ENCODE measurements at places on chromosomes 5 and 9.

GRCh38 chr5:8013948-8014710, 145.2 kb downstream of the MTRR start:
- no peak for DNase-seq

DNA sequence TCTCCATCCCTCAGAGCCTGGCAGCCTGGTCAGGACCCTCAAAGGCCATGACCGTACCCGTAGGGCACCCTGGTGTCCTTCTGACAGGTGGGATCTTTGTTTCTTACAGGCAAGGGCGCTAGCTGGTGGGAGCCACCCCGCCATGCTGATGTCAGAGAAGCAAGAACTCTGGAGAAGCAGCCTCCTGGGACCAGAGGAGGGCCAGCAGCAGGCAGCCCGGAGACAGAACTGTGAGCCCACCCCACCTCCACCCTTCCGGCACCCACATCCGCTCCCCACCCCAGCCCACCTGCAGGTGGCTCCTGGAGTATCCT, 42.2 kb upstream of the IL17B start:
- no peak for DNase-seq

DNA sequence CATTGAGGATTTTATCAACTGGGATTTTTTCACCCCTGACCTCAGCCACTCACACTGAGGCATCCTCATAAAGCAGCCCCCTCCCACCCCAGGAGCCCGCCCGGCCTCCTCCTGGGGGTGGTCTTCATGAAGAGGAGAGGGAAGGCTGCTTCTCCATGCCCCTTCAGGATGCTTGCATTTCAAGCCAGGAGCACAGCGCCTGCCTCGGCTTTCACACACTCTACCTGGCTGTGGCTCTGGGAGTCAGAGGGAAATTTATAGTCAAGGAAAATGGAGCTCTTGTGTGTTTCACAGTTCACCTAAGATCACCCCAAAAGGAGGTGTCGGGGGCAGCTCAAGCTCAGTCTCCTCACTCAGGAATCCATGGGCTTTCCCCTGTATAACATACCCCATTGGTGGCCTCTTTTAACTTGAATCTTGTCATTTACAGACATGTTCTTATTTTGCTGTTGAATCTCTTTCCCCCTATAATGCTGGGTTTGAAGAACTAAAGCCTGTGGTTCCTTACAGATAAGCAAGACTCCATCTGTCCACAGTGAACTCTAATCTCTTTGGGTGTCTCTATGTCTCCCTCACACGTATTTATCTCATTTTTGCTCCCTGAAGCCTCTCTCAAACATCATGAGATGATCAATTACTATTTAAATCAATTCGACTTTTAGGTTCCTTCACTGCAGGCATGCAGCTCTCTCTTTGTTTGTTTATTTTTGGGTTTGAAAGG, 22.6 kb upstream of the IQGAP2 start:
- no peak for DNase-seq

DNA sequence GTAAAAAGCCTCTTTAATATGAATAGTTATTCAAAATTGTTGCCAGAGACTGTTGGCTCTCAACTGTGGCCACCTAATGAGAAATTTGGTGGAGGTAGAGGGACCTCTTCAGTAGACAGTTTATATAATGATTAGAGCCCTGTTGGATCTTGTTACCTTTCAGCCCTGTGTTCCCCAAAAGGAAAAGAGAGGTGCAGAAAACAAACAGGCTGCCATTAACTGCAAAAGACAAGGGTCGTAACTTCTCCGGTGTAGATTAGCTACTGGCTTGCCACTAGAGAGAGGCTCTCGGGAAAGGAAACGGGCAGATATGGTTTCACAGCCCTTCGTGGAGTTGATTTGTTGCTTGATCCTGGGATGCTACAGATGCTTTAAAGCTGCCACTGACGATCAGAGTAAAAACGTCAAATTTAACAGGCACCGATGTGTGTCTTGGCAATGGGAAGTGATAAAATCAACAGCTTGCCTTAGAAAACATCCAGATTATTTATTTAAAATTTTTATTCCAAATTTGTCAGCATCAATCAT, 7.8 kb downstream of the FST start:
- no peak for DNase-seq

- DNase-seq = no peak
Observed at GRCh38 chr5:74617202-74617601, 23.3 kb downstream of the ENC1 start.

DNA sequence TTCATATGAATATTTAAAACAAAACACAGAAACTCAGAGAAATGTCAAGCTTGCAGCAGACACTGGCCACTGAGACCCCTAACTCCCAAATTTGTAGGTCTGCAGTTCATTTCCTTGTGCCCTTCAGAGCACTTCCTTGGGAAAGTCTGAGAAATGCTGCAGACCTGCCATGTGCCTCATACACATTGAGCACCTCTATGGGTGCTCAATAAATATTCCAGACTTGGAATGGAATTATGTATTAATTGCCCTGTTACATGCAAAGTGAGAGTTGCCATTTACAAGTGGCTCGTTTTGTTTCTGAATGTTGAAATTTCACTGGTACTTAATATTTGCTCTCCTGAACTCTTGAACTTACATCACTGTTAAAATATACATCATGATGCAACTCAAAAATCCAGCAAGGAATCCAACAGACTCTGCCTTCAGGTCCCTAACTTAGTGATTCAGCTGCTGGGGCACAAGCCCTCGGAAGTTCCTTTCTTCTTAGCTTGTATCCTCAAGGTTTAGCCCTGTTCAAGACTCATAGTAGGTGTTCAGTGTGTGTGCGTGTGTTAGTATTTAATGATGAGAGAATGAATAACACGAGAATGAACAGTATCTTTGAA, 90.6 kb downstream of the PTCD2 start:
- DNase-seq = no peak

- DNase-seq = no peak
Observed at GRCh38 chr5:159735036-159735435, 181.2 kb upstream of the ADRA1B start.

GRCh38 chr5:151822141-151822540, 50.4 kb downstream of the G3BP1 start:
- no peak for DNase-seq

DNA sequence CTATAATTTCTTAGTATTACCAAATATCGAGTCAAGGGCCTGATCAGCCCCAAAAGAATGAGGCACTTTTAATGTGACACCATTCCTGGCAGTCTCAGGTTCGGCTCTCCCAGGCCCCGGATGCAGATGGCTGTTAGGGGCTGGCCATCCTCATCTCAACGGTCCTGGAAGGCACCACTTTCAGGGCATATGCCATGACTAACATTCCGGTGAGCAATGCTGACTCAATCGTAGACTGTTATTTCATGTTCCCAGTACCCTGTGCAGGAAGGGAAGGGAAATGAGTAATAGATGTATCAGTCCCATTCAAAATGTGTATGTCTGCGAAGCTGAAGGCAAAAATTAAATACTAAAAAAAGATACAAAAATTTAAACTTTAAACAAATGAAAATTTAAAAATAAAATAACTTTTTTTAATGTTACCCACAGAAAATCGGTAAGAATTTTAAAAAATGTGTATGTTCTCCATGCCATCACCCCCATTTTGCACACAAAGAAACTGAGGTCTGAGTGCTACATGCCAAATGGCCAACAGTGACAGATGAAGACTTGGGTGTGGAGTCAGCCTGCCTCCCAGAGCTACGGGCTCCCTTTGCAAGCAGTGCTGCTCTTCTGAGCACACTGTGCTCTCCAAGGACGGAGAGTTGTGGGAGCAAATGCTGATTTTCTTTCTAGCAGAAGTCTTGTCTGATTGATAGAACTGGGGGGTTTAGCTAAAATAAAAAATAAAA, 79.0 kb downstream of the GLDC start:
- DNase-seq = peak; percentile 8

GRCh38 chr9:92310562-92310961, 14.6 kb downstream of the NOL8 start:
- no peak for DNase-seq

- no peak for DNase-seq
Observed at GRCh38 chr9:110536822-110537221, 42.7 kb downstream of the SVEP1 start.

GRCh38 chr9:130714586-130715110, 21.1 kb downstream of the EXOSC2 start:
- no peak for DNase-seq

- DNase-seq = no peak
Observed at GRCh38 chr5:171906066-171906570, 100.3 kb downstream of the FBXW11 start.

- no peak for DNase-seq
Observed at GRCh38 chr5:116486588-116486987, 88.0 kb downstream of the SEMA6A start.

GRCh38 chr5:19734776-19735175, 253.2 kb downstream of the CDH18 start:
- DNase-seq = no peak

DNA sequence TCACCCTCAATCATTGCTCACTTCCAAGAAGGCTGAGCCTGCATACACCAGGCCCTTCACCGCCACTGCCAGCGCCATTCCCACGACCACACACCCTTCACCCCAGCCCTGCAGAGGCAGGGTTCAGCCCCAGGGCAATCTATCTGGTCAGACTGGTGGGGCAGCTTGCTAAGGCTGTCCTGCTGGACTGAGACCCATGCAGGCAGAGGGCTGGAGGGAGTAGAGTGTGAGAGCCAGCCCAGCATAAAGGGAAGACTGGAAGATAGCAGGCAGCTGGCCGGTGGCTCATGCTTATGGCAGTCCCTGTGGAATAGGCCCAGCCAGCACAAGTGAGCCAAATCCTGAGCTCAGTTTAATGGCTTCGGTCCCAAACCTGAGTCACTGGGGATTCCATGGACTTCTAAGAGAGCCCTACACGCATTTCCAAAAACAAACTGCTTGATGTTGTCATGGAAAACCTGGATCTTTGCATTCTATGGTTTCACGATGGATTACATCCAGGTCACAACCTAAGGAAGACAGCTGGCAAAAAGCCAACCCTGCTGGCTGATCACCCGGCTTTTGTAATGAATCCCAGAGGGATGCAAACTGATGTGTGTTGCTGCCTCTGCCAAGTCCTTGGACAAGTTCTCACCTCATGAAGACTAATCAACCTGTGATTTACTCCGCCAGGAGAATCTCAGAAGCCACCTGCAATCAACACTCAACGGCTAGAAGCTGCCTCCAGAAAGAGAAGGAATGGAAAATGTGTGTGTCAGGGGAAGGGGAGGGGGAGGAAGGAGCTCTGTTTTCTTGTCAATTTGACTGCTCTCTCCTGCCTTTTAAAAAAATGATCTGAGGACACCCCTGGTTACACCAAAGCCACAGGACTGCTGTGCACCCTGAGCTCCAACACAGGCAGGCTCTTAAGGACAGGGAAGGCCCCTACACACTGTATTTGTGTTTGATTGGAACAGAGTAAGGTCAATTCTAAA, 143.6 kb downstream of the LHFPL2 start:
- DNase-seq = no peak

GRCh38 chr5:43769571-43770355, 166.8 kb downstream of the NNT start:
- DNase-seq = no peak

- DNase-seq = no peak
Observed at GRCh38 chr5:167587772-167588437, 703.5 kb upstream of the WWC1 start.

GRCh38 chr5:39423331-39423751, 1.4 kb downstream of the DAB2 start:
- DNase-seq = no peak

DNA sequence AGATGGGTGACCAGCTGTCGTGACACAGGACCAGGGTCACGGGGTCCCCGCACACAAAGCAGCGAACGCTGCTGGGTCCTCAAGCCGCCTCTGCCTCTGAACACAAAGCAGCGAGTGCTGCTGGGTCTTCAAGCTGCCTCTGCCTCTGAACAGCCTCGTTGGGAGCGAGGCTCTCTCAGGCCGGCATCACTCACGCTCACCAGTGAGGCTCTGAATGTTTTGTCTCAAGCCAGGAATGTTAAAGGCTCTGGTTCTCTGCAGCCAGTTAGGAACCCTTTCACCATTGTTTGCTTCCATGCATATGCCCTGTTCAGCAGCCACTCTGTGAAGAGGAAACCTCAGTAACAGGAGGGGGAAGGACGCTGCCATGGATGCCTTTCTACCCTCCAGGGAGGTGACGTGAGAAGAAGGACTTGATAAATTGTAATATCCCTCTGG, 82.7 kb upstream of the TAF11L2 start:
- no peak for DNase-seq

DNA sequence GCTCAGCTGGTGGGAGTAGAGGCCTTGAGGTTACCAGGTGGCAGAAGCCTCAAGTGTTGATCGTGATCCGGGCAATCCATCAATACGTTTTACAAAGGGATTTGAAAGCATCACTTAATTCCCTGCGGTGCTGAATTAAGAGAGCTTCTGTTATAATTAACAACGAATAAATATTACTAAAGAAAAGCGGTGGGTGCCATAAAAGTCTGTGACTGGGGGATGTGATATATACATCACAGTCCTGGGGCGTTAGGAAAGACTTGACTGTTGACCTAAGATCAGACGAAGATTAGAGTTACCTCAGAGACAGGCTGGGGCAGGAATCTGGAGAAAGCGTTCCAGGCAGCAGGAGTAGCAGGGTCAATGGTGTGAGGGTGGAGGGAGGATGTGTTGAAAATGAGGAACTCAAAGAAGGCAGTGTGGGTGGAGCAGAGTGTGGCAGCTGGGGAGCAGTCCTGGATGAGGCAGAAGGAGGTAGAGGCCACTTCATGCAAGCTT, 6.7 kb upstream of the C5orf63 start:
- no peak for DNase-seq

DNA sequence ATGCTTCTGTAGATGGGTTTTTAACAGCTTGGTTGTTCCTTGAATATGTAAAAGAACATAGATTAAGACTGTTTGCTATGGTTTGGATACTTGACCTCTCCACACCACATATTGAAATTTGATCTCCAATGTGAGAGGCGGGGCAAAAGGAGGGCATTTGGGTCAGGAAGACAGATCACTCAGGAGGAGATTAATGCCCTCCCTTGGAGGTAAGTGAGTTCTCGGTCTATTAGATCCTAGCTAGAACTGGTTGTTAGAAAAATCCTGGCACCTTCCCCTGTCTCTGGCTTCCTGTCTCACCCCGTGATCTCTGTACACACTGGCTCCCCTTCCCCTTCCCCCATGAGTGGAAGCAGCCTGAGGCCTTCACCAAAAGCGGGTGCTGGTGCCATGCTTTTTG, 281.1 kb upstream of the ANKRD55 start:
- no peak for DNase-seq

DNA sequence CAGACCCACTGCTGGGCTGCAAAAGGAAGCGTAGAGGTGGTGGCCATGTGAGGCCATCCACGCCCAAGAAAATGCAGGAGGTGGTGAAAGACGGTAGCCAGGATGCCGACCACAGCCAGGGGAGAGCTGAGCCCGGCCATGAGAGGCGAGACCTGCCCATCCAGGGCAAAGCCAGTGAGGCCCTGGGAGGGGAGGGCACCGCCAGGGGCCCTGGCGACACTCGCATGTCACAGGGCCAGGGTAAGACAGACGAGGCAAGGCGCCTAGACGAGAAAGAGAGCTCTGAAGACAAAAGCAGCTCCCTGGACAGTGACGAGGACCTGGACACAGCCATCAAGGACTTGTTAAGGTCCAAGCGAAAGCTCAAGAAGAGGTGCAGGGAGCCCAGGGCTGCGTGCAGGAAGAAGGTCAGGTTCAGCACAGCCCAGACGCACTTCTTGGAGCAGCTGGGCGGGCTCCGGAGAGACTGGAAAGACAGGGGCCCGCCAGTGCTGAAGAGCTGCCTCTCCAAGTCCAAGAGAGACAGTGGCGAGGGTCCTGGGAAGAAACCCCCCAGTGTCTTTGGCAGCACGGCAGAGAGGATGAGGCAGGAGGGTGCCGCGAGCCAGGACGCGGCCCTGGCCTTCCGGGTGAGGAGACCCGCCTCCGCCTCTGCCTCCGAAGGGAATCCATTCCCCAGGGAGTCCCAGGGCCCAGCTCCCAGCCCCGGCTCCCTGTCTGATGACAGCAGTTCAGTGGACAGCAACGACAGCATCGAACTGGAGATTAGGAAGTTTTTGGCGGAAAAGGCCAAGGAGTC, 6.9 kb downstream of the PPP1R26 start:
- no peak for DNase-seq
